ENCODE measurements at places on chromosomes 6 and 20. TPM values are rescaled to one million over a fixed set of nuclear protein-coding genes. Genes with fewer than 3 reads are reported as not detected.

DNA sequence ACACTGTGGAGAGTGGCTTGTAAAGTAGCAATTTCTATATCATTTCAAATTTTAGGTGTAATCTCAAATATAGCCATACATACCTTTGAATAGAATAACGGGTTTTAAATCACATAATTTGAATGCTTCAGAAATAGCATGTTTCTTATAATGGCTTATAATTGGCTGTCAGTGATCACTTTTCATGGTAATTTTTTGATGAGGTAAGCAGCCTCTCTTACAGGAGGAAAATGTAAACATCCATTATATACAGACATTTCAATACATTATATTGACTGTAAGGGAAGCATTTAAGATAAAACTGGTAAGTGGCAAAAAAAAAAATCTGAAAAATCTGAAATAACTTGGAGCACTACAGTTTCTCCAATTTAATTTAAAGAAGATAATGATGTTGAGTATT lies 67.8 kb upstream of the PHACTR2 start:
- H3K27ac ChIP-seq: no peak overlapping the region
- no peaks in the 10 kb centered on the region for H3K27me3 ChIP-seq
- no peak overlapping the region for H3K4me3 ChIP-seq
- no peaks in the 10 kb centered on the region for H3K36me3 ChIP-seq
- DNase-seq: no peak
- H3K4me1 ChIP-seq: peaks cover 11% of the 10 kb centered on the region

DNA sequence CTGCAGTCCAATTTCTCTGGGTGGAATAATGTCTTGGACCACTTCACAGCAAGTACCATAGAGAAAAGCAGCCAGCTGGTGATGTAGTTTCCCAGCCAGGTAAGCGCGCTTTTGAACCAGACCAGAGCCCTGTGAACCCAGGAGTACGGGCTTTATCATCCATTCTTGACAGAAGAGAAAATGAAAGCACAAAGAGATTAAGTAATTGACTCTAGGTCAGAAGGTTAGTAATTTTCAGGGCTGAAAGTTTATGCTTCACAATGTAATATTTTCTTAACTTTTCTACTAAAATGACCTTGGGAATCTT lies 7.1 kb upstream of the UST start:
- no peak overlapping the region for H3K27ac ChIP-seq
- DNase-seq: no peak
- H3K27me3 ChIP-seq: no peaks in the 10 kb centered on the region
- no peaks in the 10 kb centered on the region for H3K36me3 ChIP-seq

DNA sequence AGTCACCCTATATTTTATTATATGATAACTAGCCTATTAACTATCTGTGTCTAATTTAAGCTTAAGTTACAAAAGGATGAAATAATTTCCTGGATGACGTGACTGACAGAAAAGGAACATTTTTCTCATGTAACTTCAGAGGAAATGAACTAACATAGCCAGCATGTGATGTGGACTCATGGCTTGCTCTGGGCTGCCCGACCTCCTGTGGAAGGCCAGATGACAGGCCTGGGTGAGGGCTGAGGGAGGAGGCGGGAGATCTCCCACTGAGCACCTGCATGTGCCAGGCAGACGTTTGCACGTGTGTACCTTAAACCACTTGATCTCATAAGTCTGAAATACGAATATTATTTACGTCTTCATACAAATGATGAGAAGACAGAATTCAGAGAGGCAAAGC lies 321.1 kb downstream of the SYNE1 start:
- H3K27me3 ChIP-seq: no peaks in the 10 kb centered on the region
- peaks cover 74% of the 10 kb centered on the region for H3K36me3 ChIP-seq
- DNase-seq: peak; percentile 85
- H3K27ac ChIP-seq: peak overlapping the region; percentile 58

The PDE10A gene
- total RNA-seq: 0.11 TPM

The HTR1E gene
- not detected for total RNA-seq

DNA sequence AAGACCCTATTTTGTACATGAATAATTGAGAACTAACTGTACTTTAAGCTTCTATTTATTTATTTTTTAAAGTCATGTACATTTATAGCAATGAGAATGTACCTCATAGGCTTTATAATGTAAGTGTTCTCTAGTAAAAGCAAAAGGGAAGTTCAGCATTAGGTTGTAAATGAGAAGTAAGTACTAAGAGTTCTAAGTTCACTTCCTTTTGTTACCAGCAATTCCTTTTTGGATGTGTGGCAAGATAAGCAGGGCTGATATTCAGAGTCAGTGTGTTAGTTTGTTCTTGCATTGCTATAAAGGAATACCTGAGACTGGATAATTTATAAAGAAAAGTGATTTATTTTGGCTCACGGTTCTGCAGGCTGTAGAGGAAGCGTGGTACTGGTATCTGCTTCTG lies 54.0 kb upstream of the CCN2 start:
- no peak overlapping the region for H3K27ac ChIP-seq
- H3K4me1 ChIP-seq: peaks cover 11% of the 10 kb centered on the region
- H3K27me3 ChIP-seq: no peaks in the 10 kb centered on the region

DNA sequence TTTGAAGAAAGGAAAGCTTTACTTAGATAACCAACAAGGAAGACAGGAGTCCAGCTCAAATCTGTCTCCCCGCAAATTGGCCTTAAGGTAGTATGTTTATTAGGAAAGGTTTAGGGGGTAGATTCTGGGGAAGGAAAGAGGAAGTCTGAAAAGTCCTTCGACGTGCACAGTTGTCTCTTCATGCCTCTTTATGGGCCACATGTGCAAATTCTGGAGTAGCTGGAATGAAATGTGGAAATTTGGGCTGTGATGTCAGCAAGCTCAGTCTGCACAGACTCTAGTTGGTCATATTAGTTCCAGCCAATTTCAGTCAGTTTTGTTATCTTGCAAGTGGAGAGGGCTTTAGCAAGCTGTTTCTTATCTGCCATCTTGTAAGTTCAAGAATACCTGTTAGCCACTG lies 50.1 kb downstream of the NUP153 start:
- peaks cover 33% of the 10 kb centered on the region for H3K36me3 ChIP-seq
- no peak for DNase-seq
- no peak overlapping the region for H3K27ac ChIP-seq
- no peak overlapping the region for H3K4me3 ChIP-seq
- H3K27me3 ChIP-seq: no peaks in the 10 kb centered on the region

The DCDC2 gene
- total RNA-seq: not detected

The NAA20 gene
- 66.4 TPM for total RNA-seq

DNA sequence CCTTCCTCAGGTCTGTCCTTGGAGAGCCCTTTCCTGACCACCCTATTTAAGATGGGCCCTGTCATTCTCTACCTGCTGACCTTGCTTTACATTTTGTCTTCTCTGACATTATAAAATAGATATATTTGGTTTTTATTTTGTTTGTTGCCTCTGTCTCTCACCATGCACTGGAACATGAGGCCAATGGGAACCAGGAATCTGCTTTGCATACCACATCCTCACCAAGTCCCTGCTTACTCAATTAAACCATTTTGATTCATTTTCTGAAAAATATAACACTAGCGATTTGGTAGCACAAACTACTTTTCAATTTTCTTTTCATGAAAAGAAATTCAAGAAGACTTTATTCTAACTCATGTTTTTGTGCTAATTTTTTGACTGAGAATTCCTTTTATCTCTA lies 32.8 kb upstream of the POPDC3 start:
- no peaks in the 10 kb centered on the region for H3K36me3 ChIP-seq
- H3K27me3 ChIP-seq: no peaks in the 10 kb centered on the region
- no peak overlapping the region for H3K27ac ChIP-seq
- peaks cover 45% of the 10 kb centered on the region for H3K4me1 ChIP-seq
- no peak for DNase-seq

- no peak overlapping the region for H3K27ac ChIP-seq
- H3K27me3 ChIP-seq: peaks cover 6% of the 10 kb centered on the region
- no peaks in the 10 kb centered on the region for H3K36me3 ChIP-seq
- H3K4me3 ChIP-seq: no peak overlapping the region
Observed at GRCh38 chr6:52697903-52698302, 27.0 kb downstream of the TMEM14A start.

The EFCAB8 gene
- total RNA-seq: not detected

The GLP1R gene
- not detected for total RNA-seq

The ZNF318 gene
- 10.7 TPM for total RNA-seq

- no peak for DNase-seq
- peak overlapping the region; percentile 59 for H3K27ac ChIP-seq
- peaks cover 52% of the 10 kb centered on the region for H3K4me1 ChIP-seq
- H3K36me3 ChIP-seq: no peaks in the 10 kb centered on the region
- no peaks in the 10 kb centered on the region for H3K27me3 ChIP-seq
- no peak overlapping the region for H3K4me3 ChIP-seq
Observed at GRCh38 chr20:36482044-36482473, 59.3 kb upstream of the MYL9 start.

GRCh38 chr6:8194490-8194889 lies 92.1 kb upstream of the EEF1E1 start:
- DNase-seq: no peak
- H3K27me3 ChIP-seq: no peaks in the 10 kb centered on the region
- H3K36me3 ChIP-seq: no peaks in the 10 kb centered on the region
- H3K27ac ChIP-seq: no peak overlapping the region
- 0 out of 2 replicates have a peak, but pooled peaks cover 11% of the 10 kb centered on the region for H3K4me1 ChIP-seq
- no peak overlapping the region for H3K4me3 ChIP-seq

GRCh38 chr20:59351157-59352040 lies 51.0 kb downstream of the EDN3 start:
- DNase-seq: no peak
- H3K4me1 ChIP-seq: no peaks in the 10 kb centered on the region
- H3K27ac ChIP-seq: no peak overlapping the region
- H3K27me3 ChIP-seq: no peaks in the 10 kb centered on the region

The CAGE1 gene
- not detected for total RNA-seq

The NKAPL gene
- 0.97 TPM for total RNA-seq

DNA sequence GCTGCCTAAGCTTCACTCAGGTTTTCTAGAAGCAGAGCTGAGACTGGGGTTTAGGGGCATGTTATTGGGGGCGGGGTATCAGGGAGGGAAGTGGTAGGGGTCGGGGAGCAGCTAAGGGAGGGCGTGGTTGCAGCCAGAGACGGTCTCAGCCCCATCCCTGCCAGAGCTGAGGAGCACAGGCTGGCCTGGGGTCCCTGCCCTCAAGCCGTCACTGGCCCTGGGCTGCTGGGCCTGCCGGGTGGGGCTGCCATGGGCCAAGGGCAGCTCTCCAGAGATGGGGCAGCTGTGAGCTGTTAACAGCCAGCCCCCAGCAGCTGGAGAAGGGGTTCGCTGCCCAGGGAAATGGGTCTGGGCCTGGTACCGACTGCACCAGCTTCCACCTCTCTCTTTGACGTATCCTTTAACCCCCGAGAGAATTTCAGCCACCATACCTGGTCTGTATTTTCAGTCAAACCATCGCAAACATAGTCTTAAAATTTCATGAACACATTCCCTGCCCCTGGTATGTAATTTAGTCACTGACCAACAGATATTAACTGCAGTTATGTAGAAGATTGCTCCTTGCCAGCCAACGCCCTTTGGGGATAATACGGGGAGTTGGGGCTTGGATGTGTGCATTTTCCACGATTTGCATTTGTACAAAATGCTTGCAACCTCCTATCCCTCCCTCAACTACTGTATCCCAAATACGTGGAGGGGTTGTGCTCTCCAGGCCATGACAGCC lies 253.4 kb downstream of the TAF4 start:
- no peak overlapping the region for H3K27ac ChIP-seq
- H3K27me3 ChIP-seq: peaks cover 14% of the 10 kb centered on the region
- H3K4me3 ChIP-seq: no peak overlapping the region
- H3K36me3 ChIP-seq: no peaks in the 10 kb centered on the region
- H3K4me1 ChIP-seq: no peaks in the 10 kb centered on the region

- H3K27me3 ChIP-seq: no peaks in the 10 kb centered on the region
- peak; percentile 52 for DNase-seq
- peaks cover 38% of the 10 kb centered on the region for H3K4me1 ChIP-seq
Observed at GRCh38 chr6:72560721-72561593, 60.9 kb upstream of the KCNQ5 start.

DNA sequence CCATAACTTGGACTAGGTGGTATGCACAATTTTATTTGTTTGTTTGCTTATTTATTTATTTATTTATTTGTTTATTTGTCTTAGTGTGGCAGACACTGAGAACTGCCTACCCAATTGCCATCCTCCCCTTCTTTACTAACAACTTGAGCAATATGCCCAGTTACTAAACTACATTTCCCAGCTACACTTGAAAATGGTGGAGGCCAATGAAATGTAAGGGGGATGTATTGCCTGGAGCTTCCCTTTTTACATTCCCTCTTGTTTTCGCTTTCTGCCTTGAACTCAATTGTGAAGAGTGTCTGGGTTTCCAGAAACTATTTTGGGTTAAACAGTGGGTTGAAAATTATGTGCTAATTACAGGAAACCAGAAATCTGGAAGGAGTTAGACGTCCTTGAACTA lies 152.7 kb upstream of the FKBP1C start:
- no peak overlapping the region for H3K4me3 ChIP-seq
- DNase-seq: no peak
- H3K4me1 ChIP-seq: no peaks in the 10 kb centered on the region
- no peaks in the 10 kb centered on the region for H3K27me3 ChIP-seq

The WFDC10B gene
- not detected for total RNA-seq

DNA sequence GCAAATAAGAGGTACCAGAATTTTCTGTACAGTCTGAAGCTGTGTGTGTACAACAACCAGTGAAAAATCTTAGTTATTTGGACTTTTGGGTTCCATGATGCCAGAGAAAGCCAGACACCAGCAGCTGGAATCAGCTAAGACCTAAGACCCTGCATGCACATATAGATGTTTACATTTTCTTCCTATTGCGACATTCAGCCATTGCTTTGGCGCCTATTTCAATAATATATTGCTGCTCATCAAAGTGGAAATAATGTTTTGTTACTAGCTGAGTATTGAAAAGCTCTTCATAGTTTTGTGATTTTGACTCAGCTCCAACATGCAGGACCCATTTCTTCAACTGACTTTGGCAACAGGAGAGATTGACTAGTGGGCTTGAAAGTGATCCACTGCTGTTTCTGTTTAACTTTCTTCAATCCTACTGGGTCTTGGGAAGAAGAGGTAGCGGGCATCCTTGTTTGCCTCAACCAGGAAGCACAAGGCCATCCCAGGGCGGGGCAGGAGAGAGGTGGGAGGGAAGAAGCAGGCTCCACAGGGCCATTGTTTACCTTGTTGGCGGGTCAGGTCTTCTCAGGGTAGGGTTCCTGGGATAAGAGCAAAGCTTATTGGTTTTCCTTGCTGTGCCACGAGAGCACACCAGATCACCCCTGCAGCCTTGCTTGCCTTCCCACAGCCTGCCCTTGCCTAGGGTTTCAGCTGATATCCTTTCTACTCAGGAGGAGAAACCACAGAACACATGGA lies 101.3 kb upstream of the ESR1 start:
- no peaks in the 10 kb centered on the region for H3K36me3 ChIP-seq
- H3K4me1 ChIP-seq: no peaks in the 10 kb centered on the region
- no peaks in the 10 kb centered on the region for H3K27me3 ChIP-seq
- H3K4me3 ChIP-seq: no peak overlapping the region
- H3K27ac ChIP-seq: no peak overlapping the region

Measured in GM23248 (cell line).